ENCODE measurements at places on chromosomes 16 and 17. TPM values are rescaled to one million over a fixed set of nuclear protein-coding genes. Genes with fewer than 3 reads are reported as not detected.

GRCh38 chr16:78976212-78976611 is 624.3 kb downstream of the MAF start:
- H3K4me1 ChIP-seq: no peaks in the 10 kb centered on the region
- H3K36me3 ChIP-seq: no peaks in the 10 kb centered on the region
- DNase-seq: no peak
- no peak overlapping the region for H3K27ac ChIP-seq
- no peaks in the 10 kb centered on the region for H3K27me3 ChIP-seq

DNA sequence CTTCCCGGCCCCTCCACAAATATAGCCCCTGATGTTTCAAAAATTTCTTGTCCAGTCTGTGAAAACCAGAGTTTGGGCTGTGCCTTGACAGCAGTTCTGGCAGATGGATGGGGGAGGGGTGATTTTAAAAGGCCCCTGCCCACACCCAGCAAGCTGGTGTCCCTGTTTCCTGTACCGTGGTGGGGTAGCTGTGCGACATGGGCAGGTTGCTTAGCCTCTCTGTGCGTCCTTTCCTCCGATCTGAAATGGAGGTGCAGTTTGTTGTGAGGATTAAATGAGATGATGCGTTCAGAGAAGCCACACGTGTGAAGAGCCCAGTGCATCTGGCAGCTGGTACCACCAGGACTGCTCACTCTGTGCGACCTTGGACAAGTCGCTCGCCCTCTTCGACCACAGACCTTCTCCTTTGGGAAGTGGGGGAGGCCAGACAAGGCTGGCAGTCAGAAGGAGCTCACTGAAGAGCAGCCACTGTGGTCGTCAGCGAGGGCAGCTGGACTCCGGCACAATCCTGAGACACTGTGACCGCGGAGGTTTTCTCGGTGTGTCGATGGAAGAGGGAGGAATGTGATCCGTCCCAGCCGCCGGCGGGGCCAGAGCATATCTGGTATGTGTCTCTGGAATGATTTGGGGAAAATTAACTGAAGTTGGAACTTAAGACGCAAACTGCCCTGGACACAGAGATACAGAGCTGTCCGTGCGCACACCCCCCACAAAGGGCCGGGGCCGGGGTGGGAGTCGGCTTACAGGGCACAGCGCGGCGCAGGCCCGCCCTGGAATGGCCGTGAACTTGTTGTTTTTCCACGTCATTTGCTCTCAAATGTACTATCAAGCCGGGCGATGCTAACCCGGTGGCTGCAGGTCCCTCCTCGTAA is 721 bp upstream of the WFIKKN2 start:
- peak overlapping the region; percentile 0 for H3K27ac ChIP-seq
- DNase-seq: no peak
- peak overlapping the region; percentile 30 for H3K4me3 ChIP-seq
- H3K27me3 ChIP-seq: no peaks in the 10 kb centered on the region
- H3K36me3 ChIP-seq: no peaks in the 10 kb centered on the region

DNA sequence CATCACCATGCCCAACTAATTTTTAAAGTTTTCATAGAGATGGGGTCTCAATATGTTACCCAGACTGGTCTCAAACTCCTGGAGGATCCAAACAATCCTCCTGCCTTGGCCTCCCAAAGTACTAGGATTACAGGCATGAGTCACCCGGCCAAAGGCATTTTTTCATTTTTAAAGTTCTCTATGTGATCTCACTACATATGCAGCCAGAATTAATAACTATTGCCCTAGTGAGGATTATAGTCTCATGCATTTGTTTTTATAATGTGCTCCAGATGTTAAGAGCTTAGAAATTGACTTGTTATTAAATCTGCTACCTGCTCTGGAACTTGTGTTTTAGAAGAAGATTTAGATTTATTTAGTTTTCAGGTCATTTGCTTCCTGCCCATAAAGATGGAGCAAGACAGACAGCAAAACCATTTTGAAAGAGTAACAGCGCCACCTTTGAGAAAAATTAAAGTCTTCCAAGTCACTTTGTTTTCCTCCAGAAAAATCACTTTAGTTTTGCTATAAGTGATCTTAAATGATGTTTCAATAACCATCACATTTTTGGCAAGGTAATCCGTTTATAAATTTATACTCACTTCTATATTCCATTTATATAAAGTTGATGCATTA is 79.5 kb downstream of the CA4 start:
- H3K36me3 ChIP-seq: no peaks in the 10 kb centered on the region
- no peaks in the 10 kb centered on the region for H3K27me3 ChIP-seq
- H3K4me3 ChIP-seq: no peak overlapping the region
- no peak overlapping the region for H3K27ac ChIP-seq
- peaks cover 7% of the 10 kb centered on the region for H3K4me1 ChIP-seq

DNA sequence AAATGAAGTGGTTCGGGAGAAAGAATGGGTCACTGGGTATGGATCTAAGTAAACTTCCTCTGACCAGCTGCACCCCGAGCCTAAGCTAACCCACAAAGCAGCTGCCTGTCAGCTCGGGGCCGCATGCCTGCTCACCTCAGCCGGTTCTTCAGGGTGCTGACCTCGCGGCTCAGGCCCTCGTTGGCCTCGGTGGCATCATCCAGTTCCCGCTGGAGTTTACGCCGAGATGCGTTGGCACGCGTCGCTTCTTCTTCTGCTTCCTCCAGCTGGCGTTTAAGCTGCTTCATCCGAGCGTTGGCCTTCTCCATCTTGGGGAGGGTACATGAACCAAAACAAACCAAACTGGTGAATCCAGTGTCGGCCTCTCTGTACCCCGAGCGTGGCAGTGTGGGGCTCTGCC is 41.1 kb downstream of the NDEL1 start:
- DNase-seq: no peak
- H3K27ac ChIP-seq: no peak overlapping the region
- no peaks in the 10 kb centered on the region for H3K36me3 ChIP-seq
- H3K4me3 ChIP-seq: no peak overlapping the region

DNA sequence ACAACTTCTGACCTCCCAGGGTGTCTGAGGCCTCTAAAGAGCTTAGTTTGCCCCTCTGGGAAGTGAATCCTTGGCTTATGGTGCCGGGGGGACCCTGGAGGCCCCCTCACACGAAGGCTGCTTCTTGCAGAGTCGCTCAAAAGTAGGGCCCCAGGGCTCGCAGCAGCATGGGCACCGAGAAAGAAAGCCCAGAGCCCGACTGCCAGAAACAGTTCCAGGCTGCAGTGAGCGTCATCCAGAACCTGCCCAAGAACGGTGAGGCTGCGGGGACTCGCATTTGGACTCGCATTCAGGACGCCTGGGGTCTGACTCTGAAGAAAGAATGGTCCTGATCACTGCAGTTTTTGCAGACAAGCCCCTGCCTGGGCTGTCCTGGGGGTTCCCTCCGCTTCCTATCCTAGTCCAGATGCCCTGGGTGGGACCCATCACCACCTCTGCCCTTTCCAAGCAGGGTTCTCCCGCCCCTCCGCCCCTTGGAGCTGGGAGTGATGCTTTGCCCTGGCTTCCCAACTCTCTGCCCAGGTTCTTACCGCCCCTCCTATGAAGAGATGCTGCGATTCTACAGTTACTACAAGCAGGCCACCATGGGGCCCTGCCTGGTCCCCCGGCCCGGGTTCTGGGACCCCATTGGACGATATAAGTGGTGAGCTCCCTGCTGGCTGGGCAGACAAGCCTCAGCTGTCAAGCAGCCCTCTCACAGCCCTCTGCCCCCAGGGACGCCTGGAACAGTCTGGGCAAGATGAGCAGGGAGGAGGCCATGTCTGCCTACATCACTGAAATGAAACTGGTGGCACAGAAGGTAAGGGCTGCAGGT is 698 bp downstream of the ACBD4 start:
- H3K36me3 ChIP-seq: peaks cover 30% of the 10 kb centered on the region
- no peaks in the 10 kb centered on the region for H3K27me3 ChIP-seq
- DNase-seq: no peak

- no peaks in the 10 kb centered on the region for H3K36me3 ChIP-seq
- no peak for DNase-seq
- H3K4me1 ChIP-seq: peaks cover 14% of the 10 kb centered on the region
- no peak overlapping the region for H3K27ac ChIP-seq
These were observed 22.3 kb upstream of the HLF start for GRCh38 chr17:55242476-55242875.

- H3K4me1 ChIP-seq: no peaks in the 10 kb centered on the region
- no peaks in the 10 kb centered on the region for H3K27me3 ChIP-seq
- no peak overlapping the region for H3K27ac ChIP-seq
- DNase-seq: no peak
- no peak overlapping the region for H3K4me3 ChIP-seq
- H3K36me3 ChIP-seq: no peaks in the 10 kb centered on the region
These were observed 92.7 kb upstream of the CLEC18A start for GRCh38 chr16:69858191-69859104.

DNA sequence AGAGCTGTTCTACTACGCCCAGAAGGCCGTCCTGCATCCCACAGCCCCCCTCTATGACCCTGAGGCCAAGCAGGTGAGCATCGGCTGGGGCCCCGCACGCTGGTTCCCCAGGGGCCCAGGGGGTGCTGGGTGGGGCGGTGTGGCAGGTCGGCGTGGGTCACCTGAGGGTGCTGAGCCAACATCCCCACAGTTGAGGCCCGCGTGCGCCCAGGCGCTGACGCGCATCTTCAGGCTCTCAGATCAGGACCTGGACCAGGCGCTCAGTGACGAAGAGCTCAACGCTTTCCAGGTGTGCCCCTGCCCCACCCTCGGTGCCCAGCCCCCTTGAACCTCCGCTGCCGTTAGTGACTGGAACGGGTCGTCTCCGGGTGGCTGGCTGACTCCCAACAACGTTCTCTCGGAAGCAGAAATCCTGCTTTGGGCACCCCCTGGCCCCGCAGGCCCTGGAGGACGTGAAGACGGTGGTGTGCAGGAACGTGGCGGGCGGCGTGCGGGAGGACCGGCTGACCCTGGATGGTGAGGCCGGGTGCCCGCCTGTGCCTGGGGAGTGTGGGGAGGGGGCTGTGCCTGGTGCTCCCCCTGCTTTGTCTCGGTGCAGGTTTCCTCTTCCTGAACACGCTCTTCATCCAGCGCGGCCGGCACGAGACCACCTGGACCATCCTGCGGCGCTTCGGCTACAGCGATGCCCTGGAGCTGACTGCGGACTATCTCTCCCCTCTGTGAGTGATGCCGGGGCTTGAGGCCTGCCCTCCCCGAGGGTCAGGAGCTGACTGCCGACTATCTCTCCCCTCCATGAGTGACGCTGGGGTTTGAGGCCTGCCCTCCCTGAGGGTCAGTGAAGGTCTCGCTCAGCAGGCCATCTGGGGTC is 2.8 kb downstream of the RHOT2 start:
- no peak overlapping the region for H3K4me3 ChIP-seq
- H3K4me1 ChIP-seq: peaks cover 26% of the 10 kb centered on the region
- no peak overlapping the region for H3K27ac ChIP-seq
- no peaks in the 10 kb centered on the region for H3K27me3 ChIP-seq
- peaks cover 4% of the 10 kb centered on the region for H3K36me3 ChIP-seq

GRCh38 chr16:11550791-11551498 is 35.8 kb downstream of the LITAF start:
- peak overlapping the region; percentile 82 for H3K27ac ChIP-seq
- no peak for DNase-seq
- no peaks in the 10 kb centered on the region for H3K36me3 ChIP-seq
- no peak overlapping the region for H3K4me3 ChIP-seq
- no peaks in the 10 kb centered on the region for H3K27me3 ChIP-seq

DNA sequence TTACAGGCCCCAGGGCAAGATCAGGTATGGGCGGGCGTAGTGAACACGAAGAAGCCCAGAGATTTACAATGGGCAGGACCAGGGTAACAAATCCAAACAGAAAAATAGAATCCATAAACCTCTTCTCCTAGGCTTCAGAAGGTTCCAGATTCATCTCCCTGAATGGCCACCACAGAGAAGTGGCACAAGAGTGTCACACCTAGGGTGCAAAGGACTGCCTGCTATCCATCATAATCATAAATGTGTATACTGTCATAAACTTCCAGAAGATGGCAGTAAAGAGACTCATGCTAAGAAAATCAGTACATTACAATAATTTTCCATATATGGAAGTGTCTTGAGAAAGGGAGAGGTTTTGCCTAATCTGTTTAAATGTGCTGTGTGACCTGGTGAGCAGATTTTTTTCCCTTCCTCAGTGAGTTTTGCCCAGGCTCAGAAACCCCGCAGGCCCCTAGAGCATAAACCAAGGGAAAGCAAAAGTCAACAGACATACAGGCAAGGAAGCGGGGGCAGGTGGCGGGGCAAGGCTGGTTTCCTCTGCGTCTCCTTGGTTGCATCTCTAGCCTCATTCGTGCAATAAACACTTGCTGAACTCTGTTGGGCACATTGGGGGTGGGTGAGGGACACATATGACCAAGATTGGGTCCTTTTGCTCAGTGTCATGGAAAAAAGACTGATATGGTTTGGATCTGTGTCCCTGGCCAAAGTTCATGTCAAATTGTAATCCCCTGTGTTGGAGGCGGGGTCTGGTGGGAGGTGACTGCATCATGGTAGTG is 92.0 kb upstream of the CDH5 start:
- H3K27me3 ChIP-seq: no peaks in the 10 kb centered on the region
- H3K4me1 ChIP-seq: peaks cover 20% of the 10 kb centered on the region
- no peaks in the 10 kb centered on the region for H3K36me3 ChIP-seq
- H3K4me3 ChIP-seq: no peak overlapping the region
- H3K27ac ChIP-seq: no peak overlapping the region

DNA sequence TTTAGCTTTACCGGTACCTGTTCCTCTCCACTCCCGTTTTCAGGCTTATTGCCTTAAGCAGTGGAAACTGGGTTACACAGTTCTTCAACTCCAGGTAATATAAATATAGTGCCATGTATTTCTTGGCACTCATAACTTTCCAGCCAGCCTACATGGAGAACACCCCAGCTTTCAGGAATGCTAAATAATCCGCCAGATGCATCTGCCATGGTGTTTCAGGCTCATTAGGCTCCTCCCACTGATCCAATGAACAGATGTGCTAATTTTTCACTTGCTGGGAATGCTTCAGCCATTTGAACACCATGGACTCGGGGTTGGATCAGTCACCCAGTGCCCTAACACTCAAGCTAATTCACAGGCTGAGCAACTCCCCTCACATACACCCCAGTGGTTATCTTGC is 4.6 kb downstream of the ANKFN1 start:
- DNase-seq: no peak
- no peaks in the 10 kb centered on the region for H3K4me1 ChIP-seq
- H3K4me3 ChIP-seq: no peak overlapping the region
- H3K27me3 ChIP-seq: no peaks in the 10 kb centered on the region
- H3K27ac ChIP-seq: no peak overlapping the region
- no peaks in the 10 kb centered on the region for H3K36me3 ChIP-seq

- H3K4me1 ChIP-seq: peaks cover 33% of the 10 kb centered on the region
- peaks cover 4% of the 10 kb centered on the region for H3K36me3 ChIP-seq
- no peak for DNase-seq
- no peak overlapping the region for H3K4me3 ChIP-seq
- no peak overlapping the region for H3K27ac ChIP-seq
These were observed 3.0 kb downstream of the ALYREF start for GRCh38 chr17:81888105-81888987.

DNA sequence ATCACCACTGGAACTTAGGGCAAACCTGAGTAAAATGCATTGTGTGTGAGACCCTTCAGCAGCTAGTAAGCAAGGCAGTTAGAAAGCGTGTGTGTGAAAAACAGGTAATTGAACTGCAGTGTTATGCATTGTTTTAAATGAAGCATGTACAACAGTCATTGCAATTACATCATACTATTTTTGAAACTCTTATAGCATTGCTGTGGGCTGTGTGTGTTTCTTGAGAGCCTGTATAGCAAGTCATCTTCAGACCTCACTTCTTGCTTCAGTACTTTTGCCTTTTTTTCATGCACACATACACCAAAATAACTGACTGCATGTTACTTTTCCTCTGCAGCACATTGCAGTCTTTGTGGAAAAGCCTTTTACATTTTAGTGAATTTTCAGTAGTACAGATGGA is 19.2 kb downstream of the PTRH2 start:
- no peak overlapping the region for H3K27ac ChIP-seq
- no peaks in the 10 kb centered on the region for H3K36me3 ChIP-seq
- DNase-seq: no peak
- H3K4me1 ChIP-seq: no peaks in the 10 kb centered on the region
- H3K27me3 ChIP-seq: no peaks in the 10 kb centered on the region

The TBC1D3I gene
- 2.7 TPM for total RNA-seq
